T-helper 1 cell (primary cell): ENCODE measurements at places on chromosomes 5 and 9.

GRCh38 chr5:177472460-177473442, 683 bp downstream of the DBN1 start:
- peak; percentile 36 for DNase-seq

DNA sequence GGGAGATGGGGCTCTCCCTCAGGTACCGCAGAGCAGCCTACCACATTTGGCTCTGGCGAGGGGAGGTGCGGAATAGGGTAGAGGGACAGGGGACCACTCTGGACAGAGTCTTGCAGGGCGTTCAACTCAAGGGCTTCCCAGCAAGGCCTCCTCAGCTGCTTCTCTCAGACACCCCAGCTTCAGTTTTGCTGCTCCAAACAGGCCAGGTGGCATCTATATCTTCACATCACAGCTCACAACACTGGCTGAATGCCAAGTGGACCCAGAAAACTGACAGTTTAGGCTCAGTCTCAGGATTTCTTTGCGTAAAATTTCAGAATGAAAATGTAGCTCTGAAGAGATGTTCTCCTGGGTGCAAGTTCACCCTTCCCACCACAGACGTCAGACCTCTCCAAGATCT, 592.6 kb upstream of the ADAMTS16 start:
- no peak for DNase-seq

- no peak for DNase-seq
Measured at GRCh38 chr5:62395210-62395950, 8.3 kb downstream of the DIMT1 start.

GRCh38 chr5:3187771-3188425, 407.7 kb upstream of the IRX1 start:
- DNase-seq, result no peak

- no peak for DNase-seq
Measured at GRCh38 chr5:127076315-127077129, 3.2 kb upstream of the C5orf63 start.

DNA sequence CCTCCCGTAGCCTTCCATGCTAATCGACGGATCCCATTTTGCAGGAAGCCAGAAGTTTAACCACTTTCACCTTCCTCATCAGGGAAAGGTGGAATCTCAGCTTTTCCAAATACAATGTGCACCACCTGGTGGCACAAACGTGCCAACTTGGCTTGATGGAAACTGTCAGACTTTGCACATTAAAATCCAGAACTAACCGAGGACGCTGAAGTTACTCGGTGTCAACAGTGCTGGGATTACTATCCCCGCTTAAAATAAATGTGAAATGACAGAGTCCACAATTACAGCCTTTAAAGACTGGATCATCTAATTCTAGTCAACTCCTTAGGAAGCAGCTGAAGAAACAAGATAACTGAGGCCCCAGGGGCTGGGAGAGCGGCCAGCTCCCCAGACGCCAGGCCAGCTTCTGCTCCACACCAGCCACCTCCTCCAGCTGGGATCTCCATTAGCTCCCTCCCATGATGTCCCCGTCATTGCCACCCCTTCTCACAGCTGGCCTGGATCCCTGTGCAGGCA, 50.1 kb upstream of the RETREG1 start:
- peak; percentile 7 for DNase-seq

DNA sequence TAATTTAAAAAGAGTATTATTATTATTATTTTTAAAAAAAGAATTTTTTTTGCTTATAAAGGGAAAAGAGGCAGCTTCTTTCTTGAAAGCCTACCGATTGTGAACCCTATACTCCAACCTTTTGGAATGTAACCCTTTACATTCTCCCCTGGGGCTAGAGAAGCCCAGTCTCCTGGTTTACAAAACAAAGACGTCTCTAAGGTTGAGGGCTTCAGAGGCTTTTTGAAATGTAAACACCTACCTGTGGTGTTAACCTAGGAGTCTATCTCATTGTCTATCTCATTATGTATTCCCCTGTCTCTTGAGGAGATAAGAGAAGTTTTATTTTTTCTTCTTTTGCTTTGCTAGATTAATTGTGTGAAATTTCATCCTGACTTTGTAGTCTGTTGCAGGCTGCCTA, 4.7 kb downstream of the TNFSF8 start:
- DNase-seq, result no peak

- no peak for DNase-seq
Measured at GRCh38 chr5:108798513-108799265, 51.0 kb downstream of the FER start.

GRCh38 chr5:125410537-125411070, 664.2 kb upstream of the ZNF608 start:
- no peak for DNase-seq

DNA sequence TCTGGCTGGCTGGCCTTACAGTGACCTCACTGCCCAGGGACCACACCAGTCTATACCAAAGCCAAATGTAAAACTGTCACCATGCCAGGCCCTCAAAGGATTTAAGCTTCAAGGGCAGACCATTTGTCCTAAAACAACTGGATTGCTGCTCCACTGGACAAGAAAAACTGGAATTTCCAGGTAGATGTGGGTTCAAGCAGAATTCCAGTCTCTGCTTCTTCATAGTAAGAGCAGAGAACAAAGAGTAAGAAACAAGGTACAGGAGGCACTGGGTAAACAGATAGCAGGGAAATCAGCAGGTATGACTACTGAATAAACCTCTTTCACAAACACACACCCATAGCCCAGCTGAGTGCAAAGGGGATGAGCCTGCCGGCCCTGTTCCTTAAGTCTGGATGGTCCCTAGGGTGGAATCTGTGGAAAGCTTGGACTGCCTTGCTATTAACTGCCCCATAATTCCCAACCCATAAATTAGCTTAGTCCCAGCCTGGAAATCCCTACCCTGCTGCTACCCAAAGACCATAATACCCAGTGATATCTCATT, 5.5 kb downstream of the B4GALT1 start:
- no peak for DNase-seq

- peak; percentile 56 for DNase-seq
Measured at GRCh38 chr5:143008809-143009521, 238.8 kb downstream of the ARHGAP26 start.

- no peak for DNase-seq
Measured at GRCh38 chr5:171841984-171842776, 56.6 kb downstream of the SMIM23 start.

- DNase-seq, result no peak
Measured at GRCh38 chr5:141845371-141845851, 32.8 kb downstream of the PCDH1 start.

DNA sequence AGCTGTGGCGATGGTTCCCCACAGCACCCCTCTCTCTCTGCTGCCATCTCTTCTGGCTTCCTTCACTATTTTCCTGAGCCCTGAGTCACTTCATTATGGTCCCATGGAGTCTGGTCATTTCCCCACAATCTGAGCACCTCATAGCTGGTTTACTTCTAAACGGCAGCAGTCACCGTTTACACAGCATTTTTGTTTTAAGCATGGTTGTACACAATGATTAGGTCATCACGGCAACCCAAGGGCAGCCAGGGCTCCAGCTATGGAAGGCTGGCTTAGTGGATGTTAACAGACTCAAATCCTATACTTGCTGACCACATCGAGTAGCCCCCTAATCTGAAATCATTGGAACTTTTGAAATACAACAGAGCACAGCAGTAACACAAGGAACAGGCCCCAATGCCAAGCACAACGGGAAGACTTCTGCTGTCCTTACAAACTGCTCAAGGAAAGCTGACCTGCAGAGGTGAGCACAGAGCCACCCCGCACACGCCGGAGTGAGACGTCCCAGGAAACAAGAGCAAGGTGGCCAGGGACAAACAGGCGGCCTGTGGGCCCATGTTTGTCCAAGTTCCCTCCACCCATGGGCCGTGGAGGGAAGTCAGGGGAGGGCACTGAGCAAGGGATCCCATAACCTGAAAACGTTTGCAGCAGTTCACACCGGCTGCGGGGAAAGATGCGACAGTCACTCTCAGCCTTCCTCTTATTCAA, 22.9 kb downstream of the CAMSAP1 start:
- no peak for DNase-seq

GRCh38 chr5:124239572-124239971, 506.9 kb downstream of the ZNF608 start:
- no peak for DNase-seq

GRCh38 chr5:95583992-95584391, 29.1 kb downstream of the ARSK start:
- DNase-seq, result no peak

- no peak for DNase-seq
Measured at GRCh38 chr5:60633341-60633740, 66.6 kb downstream of the DEPDC1B start.

- DNase-seq, result no peak
Measured at GRCh38 chr5:73605223-73606087, 20.5 kb upstream of the ARHGEF28 start.

- DNase-seq, result peak; percentile 80
Measured at GRCh38 chr9:128007566-128008138, 26.9 kb upstream of the EEIG1 start.

- no peak for DNase-seq
Measured at GRCh38 chr9:394347-395052, 179.8 kb downstream of the DOCK8 start.

DNA sequence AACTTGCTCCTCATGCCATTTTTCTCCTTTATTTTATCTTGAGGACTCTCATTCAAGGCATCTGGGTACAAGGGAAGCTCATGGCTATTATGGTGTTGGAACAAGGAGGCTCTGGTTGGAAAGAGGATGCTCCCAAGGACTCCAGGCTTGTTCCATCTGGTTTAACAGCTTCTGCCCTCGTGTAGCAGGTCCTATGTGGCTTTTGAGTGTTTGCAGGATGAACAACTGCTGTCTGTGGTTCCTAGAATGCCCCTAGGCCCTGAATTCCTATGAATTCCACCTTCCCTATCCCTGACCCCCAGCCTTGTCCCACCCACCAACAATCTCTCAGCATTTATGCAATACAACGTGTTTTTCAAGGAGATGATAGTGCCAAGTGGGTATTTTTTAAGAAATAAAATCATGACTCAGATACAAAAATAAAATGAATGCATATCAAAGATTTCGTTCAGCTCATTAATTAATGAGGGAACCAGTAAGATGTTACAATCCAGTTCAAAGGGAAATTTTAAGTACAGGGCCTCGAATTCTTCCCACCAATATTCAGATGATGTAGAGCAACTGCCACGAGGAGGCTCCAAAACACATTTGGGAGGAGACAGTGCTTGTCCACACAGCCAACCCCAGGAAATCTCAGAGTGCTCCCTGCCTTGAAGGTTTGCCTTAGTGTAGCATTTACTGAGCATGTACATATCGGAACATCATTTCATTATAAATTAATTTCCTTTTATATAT, 182.0 kb downstream of the MUSK start:
- no peak for DNase-seq

- DNase-seq, result no peak
Measured at GRCh38 chr5:36378551-36378950, 76.8 kb upstream of the RANBP3L start.

- DNase-seq, result no peak
Measured at GRCh38 chr9:107240260-107240659, 42.8 kb upstream of the RAD23B start.

- no peak for DNase-seq
Measured at GRCh38 chr5:171711571-171711970, 74.0 kb upstream of the SMIM23 start.

GRCh38 chr9:89405826-89406225, 87.5 kb downstream of the SECISBP2 start:
- no peak for DNase-seq

DNA sequence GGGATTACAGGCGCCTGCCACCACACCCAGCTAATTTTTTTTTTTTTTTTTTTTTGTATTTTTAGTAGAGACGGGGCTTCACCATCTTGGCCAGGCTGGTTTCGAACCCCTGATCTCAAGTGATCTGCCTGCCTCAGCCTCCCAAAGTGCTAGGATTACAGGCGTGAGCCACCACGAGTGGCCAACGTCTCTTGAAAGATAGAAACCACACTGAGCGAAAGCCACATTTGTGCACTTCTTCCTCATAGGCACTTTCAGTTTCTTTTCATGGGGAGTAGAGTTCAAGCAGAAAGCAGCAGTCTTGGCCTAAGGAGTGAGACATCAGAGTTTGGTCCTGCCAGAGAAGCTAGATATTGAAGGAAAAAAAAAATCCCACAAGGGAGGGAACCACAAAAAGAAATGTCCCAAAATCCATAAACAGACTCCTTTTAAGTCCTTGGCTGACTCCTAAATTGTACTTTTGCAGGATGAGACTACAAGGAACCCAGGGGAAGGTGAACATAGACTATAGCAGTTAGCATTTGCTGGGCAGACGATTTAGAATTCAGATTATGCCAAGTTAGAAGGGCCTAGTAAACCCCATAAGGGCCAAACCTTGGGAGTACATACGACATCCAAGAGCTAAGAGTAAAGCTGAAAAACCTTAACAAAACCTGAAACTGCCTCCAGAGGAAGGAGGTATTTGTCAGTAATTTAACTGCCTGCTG, 43.9 kb upstream of the GLIPR2 start:
- no peak for DNase-seq

- DNase-seq, result no peak
Measured at GRCh38 chr5:98433022-98433421, 340.4 kb upstream of the RGMB start.

DNA sequence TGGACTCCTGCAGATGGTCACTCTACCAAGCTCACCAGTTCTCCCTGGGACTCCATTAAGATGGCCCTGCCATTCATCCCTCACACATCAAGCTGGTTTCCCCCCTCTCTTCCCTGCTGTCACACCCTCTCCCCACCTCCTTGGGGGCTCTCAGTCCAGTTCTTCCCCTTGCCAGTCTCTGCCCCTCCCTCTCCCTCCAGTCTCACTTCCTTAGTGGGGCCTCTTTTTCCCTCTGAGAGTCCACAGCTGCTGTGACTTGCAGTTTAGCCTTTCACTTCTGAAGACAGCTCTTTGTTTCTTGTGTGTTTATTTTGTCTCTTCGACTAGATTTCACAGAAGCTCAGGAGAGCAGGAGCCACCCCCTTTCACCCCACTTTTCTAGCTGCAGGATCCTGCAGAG, 10.5 kb downstream of the DOCK2 start:
- no peak for DNase-seq

DNA sequence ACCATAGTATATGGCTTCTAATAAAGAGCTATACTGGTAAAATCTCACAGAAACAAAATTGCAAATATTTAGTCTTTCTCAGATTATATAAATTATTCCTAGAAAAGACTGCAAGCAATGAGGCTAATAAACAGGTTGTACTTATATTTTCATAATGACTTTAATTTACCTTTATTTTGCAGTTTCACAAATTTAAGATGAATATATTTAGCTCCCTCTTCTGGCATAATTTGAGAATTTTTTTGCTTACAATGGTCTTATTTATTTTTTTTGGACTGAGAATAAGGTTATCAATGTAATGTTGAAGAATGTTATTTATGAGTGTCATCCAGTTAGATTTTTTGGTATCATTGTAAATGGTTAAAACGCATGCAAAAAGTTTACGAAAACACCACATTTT, 56.7 kb downstream of the PIK3R1 start:
- no peak for DNase-seq

- peak; percentile 3 for DNase-seq
Measured at GRCh38 chr5:165630261-165630778, 2124.9 kb downstream of the MAT2B start.

- DNase-seq, result no peak
Measured at GRCh38 chr9:120338340-120338739, 241.6 kb downstream of the CDK5RAP2 start.
